ENCODE measurements at places on chromosomes 1 and 21.

DNA sequence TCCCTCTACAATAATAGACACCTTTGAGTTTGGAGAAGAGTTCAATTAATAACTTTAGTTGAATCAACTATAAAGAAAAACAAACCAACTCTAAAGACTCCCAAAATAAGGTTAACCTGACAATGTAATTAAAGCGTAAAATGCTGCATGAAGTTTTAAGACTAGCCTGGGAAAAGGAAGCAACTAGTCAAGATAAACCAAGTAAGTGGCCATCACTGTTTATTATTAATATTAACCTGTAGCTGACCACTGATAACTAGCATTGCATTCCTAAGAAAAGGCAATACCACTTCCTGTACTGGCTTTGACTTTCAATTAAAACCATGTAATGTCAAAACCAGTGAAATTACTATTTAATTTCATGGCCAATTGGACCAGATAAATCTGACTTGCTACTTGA, 3.0 kb downstream of the PPP1R15B start:
- DNase-seq, result no peak

DNA sequence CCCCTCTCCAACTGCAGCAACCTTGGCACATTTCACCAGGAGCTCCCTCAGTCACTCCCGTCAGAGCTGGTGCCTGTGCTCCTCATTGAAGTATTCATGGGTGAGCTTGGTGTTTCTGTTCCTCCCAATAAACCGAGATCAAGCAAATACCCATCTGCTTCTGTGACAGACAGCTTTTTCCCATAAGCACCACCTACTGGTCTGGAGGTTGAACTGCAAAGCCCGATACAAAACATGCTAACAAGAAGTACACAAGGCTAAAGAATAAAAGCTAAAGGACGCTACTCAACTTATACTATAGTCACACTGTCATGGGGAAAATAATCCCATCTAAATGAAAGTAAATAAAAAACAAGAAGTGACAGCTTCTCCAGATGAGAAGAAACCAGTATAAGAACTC, 111.9 kb upstream of the C21orf91 start:
- no peak for DNase-seq

DNA sequence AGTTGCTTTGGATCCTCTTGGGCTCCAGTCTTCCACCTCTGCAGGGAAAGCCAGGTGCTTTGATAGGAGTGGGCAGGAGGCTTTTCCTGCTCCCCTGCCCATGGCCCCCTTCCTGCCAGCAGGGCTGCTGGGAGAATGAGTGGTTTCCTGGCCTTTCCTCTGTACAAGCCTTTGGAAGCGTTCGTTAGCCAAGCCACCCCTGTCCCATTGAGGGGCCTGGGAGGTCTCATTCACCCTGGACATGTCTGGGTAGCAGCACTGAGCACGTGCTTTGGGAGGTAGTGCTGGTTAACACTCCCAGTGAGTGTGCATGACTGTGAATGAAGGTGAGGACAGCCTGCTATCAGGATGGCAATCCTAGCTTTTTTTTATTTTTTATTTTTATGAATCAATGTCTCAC, 118.5 kb upstream of the CACNA1E start:
- no peak for DNase-seq

DNA sequence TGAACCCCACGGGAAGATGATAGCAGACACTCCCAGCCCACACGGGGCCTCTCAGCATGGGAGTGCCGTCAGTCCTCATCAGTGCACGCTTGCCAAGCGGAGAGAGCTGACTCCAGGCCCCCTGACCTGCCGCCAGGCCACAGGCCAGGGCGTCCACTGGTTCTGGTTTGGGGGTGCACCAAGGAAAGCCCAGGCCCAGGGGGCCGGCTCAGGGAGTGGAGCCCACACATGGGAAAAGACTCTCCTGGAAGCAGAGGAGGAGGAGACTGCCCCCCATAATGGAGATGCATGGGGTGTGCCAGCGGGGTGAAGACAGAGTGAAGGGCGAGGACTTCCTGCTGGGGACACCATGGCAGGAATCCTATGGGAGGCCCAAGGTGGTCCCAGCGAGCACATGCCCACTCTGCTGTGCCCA, 6.4 kb downstream of the TRIM11 start:
- no peak for DNase-seq

DNA sequence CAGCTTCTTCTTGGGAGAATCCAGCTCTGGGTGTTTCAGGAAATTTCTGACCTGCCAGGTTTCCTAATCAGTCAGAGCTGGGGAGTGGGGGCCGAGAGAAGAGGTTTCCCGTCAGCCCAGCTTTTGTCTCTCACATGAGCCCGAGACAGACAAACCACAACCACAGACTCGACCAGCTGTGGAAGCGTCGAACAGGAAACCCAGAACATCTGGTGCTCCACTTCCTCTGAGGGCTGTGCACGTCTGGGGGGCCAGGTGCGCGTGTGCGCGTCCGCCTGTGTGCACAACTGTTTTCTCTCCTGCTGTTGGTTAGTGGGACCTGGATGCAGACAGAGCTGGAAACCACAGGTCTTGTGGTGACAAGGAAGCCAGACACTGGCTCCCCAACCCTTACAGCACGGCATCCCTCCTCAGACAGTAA, 113.0 kb upstream of the SLC25A33 start:
- no peak for DNase-seq

- DNase-seq, result no peak
Measured at GRCh38 chr1:215219372-215219771, 136.8 kb downstream of the KCNK2 start.

- DNase-seq, result no peak
Measured at GRCh38 chr1:183912265-183912886, 107.5 kb downstream of the RGL1 start.

GRCh38 chr1:12231276-12231595, 1.4 kb downstream of the VPS13D start:
- DNase-seq, result no peak

DNA sequence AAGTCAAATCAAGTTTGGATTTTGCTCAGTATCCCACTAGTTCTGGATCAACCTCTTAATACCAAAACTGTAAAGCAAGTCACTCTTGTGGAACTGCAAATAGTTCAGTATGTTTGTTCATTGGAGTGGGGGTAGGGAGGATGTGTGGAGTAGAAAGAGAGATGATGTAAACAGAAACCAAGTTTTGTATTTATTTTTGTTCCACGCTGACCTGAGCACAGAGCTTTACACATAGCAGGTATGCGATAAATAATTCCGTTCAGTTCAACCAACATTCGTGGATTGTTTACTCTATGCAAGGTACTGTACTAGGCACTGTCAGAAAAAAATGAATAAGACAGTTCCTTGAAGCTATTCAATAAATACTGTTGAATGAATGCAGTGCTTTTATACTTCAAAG, 4.5 kb upstream of the ZNF644 start:
- no peak for DNase-seq

DNA sequence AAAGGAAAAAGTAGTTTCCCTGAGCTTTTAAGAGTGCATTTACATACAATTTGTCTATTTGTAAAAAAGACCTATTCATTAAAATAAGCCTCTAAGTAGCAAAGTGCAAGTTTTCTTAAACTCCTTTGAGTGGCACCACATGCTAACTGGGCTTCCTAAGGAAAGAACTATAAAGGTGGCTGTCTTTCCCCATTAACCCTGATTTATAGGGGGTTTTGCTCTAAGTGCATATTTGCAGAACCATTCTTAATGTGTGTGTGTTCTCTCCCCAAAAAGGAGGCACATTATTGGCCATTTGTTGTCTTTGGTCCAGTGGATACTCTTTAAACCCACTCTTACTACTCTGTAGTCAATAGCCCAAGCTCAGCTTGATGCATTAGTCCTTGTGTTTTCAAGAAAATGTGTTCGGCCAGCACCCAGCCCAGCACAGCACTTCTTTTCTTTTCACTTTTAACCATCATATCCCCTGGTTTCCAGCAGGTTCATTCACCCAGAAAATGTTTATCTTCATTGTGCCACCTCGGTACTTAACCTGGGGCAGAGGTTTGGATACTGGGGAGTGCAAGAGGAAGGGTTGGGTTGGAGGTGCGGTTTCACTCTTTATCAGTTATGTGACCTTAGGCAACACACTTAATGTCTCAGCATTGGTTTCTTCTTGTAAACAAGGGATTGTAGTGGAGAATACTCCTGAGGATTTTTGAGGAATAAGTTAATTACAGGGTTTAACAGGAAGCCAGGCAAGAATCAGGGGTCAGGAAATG, 161.9 kb upstream of the UBE2U start:
- DNase-seq, result no peak

DNA sequence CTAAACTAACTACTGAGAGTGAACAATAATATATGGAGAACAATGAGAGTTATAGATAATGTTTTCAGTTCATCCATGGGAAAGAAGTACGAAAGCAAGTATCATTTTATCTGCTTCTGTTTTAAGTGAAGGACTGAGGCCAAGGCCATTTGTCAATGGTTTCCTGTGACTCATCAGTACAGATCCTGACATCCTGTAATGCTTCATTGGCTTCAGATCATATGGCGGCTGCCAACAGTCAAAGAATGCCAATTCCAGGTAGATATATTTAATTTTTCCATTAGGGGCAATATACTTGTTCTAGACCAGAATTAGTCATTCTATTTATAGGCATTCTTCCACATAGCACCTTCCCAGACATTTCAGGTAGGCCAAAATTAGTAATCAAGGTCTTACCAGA, 97.3 kb downstream of the USH2A start:
- DNase-seq, result no peak

- no peak for DNase-seq
Measured at GRCh38 chr21:46585191-46585953, 19.5 kb downstream of the S100B start.

GRCh38 chr1:238677567-238677966, 708.8 kb upstream of the CHRM3 start:
- no peak for DNase-seq

- no peak for DNase-seq
Measured at GRCh38 chr1:163796394-163796821, 474.7 kb downstream of the NUF2 start.

DNA sequence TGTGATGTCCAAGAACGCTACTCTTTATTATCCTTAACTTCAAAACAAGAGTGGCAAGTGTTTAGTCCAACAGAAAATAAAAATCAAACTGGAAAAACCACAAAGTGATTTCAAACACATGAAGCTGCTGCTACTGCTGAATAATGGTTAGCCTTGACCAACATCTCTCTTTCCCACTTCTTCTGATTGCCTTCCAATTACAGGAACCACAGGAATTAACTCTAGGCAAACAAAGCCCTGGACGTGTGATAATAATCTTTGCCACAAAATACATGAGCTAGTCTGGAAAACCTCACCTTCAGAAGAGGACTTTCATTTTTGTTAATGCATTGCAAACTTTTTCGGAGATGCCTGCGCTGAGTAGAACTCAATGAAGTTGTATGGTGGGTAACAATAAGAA, 48.6 kb upstream of the COL11A1 start:
- no peak for DNase-seq

DNA sequence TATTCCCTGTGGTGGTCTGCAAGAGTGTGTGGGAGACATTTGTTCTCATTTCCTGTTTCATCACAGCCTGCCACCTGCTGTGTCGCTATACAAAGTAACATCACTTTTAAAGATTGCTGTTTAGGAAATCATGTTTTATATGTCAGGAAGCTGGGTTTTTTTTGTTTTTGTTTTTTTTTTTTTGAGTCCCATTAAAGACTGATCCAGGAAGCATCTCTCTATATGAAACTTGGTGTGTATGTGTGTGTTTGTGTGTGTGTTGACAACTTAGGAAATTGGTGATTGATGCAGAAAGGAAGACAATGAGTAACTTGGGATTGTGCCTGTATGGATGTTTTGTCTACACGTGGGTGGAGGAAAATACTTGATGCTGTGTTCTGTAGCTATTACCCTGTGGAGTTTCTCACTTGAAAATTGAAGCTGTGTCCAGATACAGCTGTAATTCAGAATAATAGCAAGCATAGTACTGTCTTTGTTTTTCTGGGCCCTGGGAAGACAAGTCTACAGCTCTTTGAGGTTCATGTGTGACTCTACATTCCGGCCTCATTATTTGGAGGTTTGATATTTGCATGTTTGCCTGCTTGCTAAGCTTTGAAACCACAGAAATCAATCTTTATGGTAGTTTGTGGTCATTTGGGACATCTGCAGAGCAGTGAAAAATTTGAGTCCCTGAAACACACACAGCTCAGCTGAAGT, 47.9 kb downstream of the LAMC1 start:
- no peak for DNase-seq

DNA sequence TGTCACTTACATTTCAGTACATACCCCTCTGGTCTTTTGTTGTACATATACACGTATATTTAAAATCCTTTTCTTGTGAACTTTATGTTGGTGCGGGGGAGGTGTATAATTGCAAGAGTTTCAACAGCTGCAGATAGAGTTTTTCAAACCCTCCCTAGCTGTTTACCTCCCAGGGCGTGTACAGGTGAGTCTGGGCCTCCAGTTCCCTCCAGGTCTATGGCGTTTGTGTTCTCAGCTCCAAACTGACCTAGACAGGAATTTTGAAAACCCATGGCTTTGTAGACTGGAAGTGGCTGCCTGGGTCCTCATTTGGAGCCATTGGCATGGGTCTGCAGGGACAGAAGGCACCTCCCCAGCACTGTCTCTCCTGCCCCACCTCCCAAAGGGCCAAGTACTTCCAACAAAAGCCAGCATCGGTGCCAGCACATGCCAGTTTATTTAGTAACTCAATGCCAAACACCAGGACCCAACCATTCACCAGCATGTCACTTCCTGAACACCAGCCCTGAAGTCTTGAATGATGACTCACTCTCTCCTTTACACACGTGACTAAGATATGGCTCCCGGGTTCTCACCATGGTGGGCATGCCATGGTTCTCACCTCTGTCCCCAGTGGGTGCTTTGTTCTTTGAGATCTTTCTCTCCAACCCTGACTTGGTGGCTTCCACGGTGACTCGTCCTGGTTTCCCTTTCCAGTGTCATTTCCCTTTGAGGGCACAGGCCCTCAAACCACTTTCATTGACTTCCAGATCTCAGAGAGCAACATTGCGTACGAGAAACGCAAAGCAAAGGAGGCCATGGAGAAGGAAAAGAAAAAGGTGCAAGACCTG, 57.3 kb upstream of the EFHD2 start:
- peak; percentile 47 for DNase-seq

GRCh38 chr1:17060306-17060749, 6.5 kb upstream of the SDHB start:
- peak; percentile 65 for DNase-seq

- DNase-seq, result no peak
Measured at GRCh38 chr1:216518844-216519627, 95.8 kb upstream of the USH2A start.

DNA sequence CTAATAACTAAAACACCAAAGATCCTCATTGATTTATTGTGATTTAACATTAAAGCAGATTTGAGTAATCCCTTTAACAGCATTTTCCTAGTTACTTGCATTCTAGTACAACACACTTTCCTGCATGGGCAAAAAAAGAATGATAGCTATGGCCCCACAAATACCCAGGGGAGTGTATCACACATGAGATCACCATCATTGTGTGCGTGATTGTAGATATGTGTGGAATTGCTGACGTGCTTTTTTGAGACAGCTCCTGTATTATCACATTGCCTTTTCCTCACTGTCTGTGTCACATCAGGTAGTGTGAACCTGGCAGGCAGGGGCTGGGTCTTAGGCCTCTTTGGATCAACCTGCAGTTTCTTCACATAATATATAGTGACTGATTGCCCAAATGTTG, 48.5 kb upstream of the SAMD13 start:
- no peak for DNase-seq

- no peak for DNase-seq
Measured at GRCh38 chr1:202286622-202287097, 55.1 kb downstream of the UBE2T start.

Measured in suppressor macrophage treated with lipopolysaccharide for 1 hour (primary cell).